Cardiac muscle cell (in vitro differentiated cells and primary cell): ENCODE measurements at places on chromosomes 3 and 15. TPM values are rescaled to one million over a fixed set of nuclear protein-coding genes. Genes with fewer than 3 reads are reported as not detected.

The RASGRP1 gene
- polyA plus RNA-seq, result 1.1 and 6.3 TPM in 2 replicates

The ACTC1 gene
- polyA plus RNA-seq, result 7,757 and 12,075 TPM in 2 replicates

The UPK1B gene
- 0.70 TPM in 1 of 2 replicates, not detected in the other for polyA plus RNA-seq

The CYP1A1 gene
- polyA plus RNA-seq, result 0.56 TPM in 1 of 2 replicates, not detected in the other

The IDH2 gene
- 673 and 712 TPM in 2 replicates for polyA plus RNA-seq

The VILL gene
- polyA plus RNA-seq, result 0.75 and 2.1 TPM in 2 replicates

The CD276 gene
- polyA plus RNA-seq, result 127 and 146 TPM in 2 replicates

The ITIH1 gene
- 0.20 TPM in 1 of 2 replicates, not detected in the other for polyA plus RNA-seq

The ENTPD3 gene
- 0.16 and 1.1 TPM in 2 replicates for polyA plus RNA-seq

The TEX55 gene
- not detected in 2 replicates for polyA plus RNA-seq

The BTLA gene
- 0.11 TPM in 1 of 2 replicates, not detected in the other for polyA plus RNA-seq

The CACNA2D2 gene
- polyA plus RNA-seq, result 5.4 TPM in 2 replicates

The SGO1 gene
- polyA plus RNA-seq, result 10.1 and 30.6 TPM in 2 replicates

The SLC9C1 gene
- 0.12 and 0.22 TPM in 2 replicates for polyA plus RNA-seq

The CHRNA5 gene
- polyA plus RNA-seq, result 12.5 and 12.7 TPM in 2 replicates

The SLC12A8 gene
- 3.1 and 6.9 TPM in 2 replicates for polyA plus RNA-seq

The AGTR1 gene
- not detected in 2 replicates for polyA plus RNA-seq

The KLHDC8B gene
- polyA plus RNA-seq, result 162 and 188 TPM in 2 replicates

The C2CD4A gene
- polyA plus RNA-seq, result not detected in 2 replicates

The SLCO2A1 gene
- 6.1 and 9.0 TPM in 2 replicates for polyA plus RNA-seq
